WTC11 (cell line): ENCODE measurements at places on chromosomes 3 and 15. TPM values are rescaled to one million over a fixed set of nuclear protein-coding genes. Genes with fewer than 3 reads are reported as not detected.

DNA sequence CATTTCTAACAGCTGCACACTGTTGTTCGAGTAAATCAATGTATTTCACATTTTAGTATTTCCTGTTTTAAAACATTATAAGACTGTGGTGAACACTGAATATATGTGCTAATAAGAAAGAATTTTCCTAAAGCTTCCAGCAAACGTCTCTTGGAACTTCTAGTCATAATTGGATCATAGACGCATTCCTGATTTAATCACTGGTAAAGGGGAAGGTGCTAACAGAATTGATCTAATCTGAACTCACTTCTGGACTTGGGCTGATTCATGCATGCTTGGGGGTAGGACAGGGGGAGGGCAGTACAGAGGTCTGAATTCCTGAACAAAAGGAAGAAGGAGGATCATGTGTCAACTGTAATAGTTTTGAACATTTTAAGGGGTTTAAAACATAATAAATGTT lies 7.3 kb upstream of the LEKR1 start:
- no peaks in the 10 kb centered on the region for H3K36me3 ChIP-seq
- no peak for DNase-seq
- H3K27ac ChIP-seq, result no peak overlapping the region
- H3K4me1 ChIP-seq, result peaks cover 25% of the 10 kb centered on the region
- peaks cover 71% of the 10 kb centered on the region for H3K27me3 ChIP-seq

- H3K36me3 ChIP-seq, result no peaks in the 10 kb centered on the region
- H3K4me1 ChIP-seq, result peaks cover 40% of the 10 kb centered on the region
- H3K27ac ChIP-seq, result no peak overlapping the region
Measured at GRCh38 chr15:41792000-41792637, 17.8 kb downstream of the MAPKBP1 start.

DNA sequence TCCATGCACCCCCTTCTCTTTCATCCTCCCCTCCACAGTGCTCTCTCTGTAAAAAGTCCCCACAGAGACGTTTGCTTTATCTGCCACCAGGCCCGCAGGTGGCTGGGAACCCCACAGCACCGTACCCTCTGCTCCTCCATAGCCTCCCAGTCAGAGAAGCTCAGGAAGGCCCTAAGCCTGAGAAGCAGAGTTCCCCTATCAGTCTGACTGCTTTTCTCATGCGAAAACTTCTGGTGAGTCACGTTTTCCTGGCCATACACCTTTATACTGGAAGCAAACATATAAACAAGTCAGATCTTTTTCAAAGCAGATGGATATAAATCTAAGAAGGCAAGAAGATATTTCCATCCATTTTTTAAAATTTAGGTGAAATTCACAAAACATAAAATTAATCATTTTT lies 51.5 kb upstream of the MEF2A start:
- H3K4me3 ChIP-seq, result no peak overlapping the region
- H3K4me1 ChIP-seq, result peaks cover 8% of the 10 kb centered on the region
- H3K27ac ChIP-seq, result 0 out of 2 replicates have a peak overlapping the region, but pooled peaks have one; percentile 30
- DNase-seq, result no peak

- no peak overlapping the region for H3K27ac ChIP-seq
- H3K4me3 ChIP-seq, result no peak overlapping the region
- DNase-seq, result no peak
- H3K36me3 ChIP-seq, result no peaks in the 10 kb centered on the region
- no peaks in the 10 kb centered on the region for H3K27me3 ChIP-seq
Measured at GRCh38 chr3:56980243-56980642, 80.2 kb upstream of the SPATA12 start.

- no peak overlapping the region for H3K27ac ChIP-seq
- H3K4me3 ChIP-seq, result no peak overlapping the region
- H3K4me1 ChIP-seq, result no peaks in the 10 kb centered on the region
- no peaks in the 10 kb centered on the region for H3K36me3 ChIP-seq
- no peak for DNase-seq
- peaks cover 4% of the 10 kb centered on the region; the same call in 1 of the 2 replicates for H3K27me3 ChIP-seq
Measured at GRCh38 chr3:119759962-119760361, 21.9 kb upstream of the NR1I2 start.

GRCh38 chr15:76193934-76194333 lies 117.3 kb downstream of the ETFA start:
- DNase-seq, result no peak
- H3K4me1 ChIP-seq, result peaks cover 16% of the 10 kb centered on the region
- no peaks in the 10 kb centered on the region for H3K36me3 ChIP-seq
- no peak overlapping the region for H3K4me3 ChIP-seq

GRCh38 chr3:144104186-144104585 lies 132.6 kb downstream of the DIPK2A start:
- peaks cover 8% of the 10 kb centered on the region for H3K36me3 ChIP-seq
- no peaks in the 10 kb centered on the region for H3K27me3 ChIP-seq
- H3K4me3 ChIP-seq, result no peak overlapping the region
- no peak for DNase-seq
- no peak overlapping the region for H3K27ac ChIP-seq
- H3K4me1 ChIP-seq, result peaks cover 23% of the 10 kb centered on the region

GRCh38 chr3:114644367-114644766 lies 350.5 kb downstream of the TIGIT start:
- DNase-seq, result no peak
- H3K27ac ChIP-seq, result no peak overlapping the region
- no peak overlapping the region for H3K4me3 ChIP-seq
- peaks cover 16% of the 10 kb centered on the region for H3K4me1 ChIP-seq
- no peaks in the 10 kb centered on the region for H3K27me3 ChIP-seq
- no peaks in the 10 kb centered on the region for H3K36me3 ChIP-seq

GRCh38 chr3:167861649-167862048 lies 126.1 kb downstream of the SERPINI1 start:
- no peak overlapping the region for H3K27ac ChIP-seq
- H3K4me1 ChIP-seq, result peaks cover 11% of the 10 kb centered on the region
- no peak for DNase-seq
- no peak overlapping the region for H3K4me3 ChIP-seq
- no peaks in the 10 kb centered on the region for H3K36me3 ChIP-seq

DNA sequence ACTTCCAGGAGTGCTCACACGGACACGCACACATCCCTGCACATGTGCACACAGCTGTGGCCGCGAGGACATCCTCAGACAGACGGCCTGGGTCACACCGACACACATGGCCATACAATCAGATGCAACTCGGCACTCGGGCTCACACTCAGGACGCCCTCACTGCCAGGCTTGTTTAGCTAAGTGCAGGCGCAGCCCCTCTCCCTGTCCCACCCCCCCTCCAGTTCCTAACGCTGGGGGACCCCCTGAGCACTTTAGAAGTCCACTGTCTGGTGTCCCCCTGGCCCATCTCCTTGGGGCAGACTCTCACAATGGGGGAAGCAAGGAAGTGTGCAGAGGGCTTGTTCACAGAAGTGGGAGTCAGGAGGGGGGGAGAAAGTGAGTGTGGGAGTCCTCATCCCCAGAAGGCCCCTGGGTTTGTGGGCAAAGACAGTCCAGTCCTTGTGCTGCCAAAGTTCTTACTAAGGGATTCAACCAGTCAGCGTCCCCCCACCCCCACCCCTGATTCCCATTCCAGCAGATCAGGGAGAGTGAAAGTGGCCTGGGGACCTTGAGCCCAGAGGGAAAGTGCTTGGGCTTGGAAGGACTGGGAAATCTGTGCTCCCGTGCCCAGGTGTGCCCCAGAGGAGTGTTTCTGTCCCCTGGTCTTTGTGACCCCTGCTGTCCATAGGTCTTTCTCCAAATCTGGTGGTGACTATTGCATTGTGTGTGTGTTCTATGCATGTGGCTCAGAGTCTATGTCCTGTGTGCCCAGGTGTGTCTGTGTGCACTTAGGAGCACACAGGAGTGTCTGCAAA lies 767 bp upstream of the GATA2 start:
- H3K4me1 ChIP-seq, result peaks cover 40% of the 10 kb centered on the region
- DNase-seq, result no peak

- no peak overlapping the region for H3K4me3 ChIP-seq
- H3K4me1 ChIP-seq, result peaks cover 3% of the 10 kb centered on the region
- H3K36me3 ChIP-seq, result no peaks in the 10 kb centered on the region
- no peaks in the 10 kb centered on the region for H3K27me3 ChIP-seq
Measured at GRCh38 chr3:64956711-64957325, 269.0 kb upstream of the ADAMTS9 start.

DNA sequence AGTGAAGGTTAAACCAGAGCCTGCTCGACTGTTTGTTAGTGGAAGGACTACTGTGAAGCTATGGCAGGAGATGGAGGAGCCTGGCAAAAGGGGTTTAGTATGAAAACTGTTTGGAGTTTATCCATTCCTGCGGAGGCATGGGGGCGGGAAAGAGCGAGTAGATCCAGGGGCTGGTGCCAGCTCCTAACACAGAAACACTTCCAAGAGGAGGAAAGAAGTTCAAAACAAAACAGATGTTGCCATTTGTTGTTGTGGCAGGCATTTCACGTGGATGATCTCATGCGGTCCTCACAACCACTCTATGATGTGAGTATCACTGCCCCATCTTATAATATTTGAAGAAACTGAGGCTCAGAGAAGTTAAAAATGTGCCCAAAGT lies 30.7 kb upstream of the KY start:
- H3K4me1 ChIP-seq, result peaks cover 7% of the 10 kb centered on the region
- H3K36me3 ChIP-seq, result no peaks in the 10 kb centered on the region
- H3K27ac ChIP-seq, result no peak overlapping the region

DNA sequence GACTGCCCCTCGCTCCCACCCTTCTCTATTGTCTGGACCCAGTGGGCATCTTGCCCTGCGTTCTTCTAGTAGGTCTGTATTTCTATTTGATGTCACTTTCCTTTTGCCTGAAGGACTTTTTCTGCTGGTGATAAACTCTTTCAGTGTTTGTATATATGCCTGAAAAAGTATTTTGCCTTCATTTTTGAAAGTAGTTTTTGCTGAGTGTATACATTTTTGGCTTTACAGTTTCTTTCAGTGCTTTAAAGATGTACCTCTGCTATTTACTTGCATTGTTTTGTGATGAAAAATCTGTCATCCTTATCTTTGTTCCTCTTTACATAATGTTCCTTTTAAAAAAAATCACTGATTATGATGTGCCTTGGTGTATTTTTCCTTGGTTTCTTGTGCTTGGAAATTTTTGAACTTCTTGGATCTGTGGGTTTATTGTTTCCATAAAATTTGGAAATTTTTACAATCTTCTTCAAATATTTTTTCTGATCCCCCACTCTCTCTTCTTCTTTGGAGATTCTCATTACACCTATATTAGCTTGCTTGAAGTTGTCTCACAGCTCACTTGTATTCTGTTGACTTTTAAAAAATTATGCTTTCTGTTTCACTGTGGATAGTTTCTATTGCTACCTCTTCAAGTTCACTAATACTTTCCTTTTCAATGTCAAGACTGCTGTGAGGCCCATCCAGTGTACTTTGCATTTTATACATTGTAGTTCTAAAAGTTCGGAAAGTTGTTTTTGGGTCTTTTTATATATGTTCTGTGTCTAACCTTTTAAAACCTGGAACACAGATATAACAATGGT lies 67.8 kb downstream of the RGMA start:
- no peak overlapping the region for H3K27ac ChIP-seq
- no peak for DNase-seq
- no peak overlapping the region for H3K4me3 ChIP-seq

DNA sequence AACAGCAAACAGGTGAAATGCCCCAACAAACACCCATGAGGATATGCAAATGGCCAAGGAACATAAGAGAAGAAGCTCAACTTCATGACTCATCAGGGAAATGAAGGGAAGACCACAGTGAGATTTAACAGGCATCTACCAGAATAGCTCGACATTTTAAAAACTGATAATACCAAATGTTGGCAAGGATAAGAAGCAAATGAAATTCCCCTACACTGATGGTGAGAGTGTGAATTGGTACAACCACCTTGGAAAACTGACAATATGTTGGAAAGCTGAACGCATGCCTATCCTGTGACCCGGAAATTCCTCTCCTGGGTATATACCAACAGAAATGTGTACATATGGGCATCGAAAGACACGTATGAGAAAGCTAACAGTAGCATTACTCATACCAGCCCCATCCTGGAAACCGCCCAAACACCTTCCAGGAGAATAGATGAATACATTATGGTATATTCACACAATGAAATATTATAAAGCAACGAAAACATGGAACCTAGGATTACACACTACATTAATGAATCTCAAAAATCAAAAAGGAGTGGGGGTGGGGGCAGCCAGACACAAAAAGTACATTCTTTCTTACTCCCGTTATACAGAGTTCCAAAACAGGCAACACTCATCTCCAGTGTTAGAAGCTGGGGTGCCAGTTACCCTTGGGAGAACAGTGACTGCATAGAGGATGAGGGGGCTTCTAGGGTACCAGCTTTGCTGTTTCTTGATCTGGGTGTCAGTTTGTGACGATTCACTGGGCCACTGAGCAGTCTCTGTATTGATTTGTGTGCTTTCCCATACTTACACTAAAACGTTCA lies 16.9 kb downstream of the RFTN1 start:
- no peak overlapping the region for H3K27ac ChIP-seq
- DNase-seq, result no peak
- H3K27me3 ChIP-seq, result peaks cover 26% of the 10 kb centered on the region
- H3K36me3 ChIP-seq, result 0 out of 2 replicates have a peak, but pooled peaks cover 2% of the 10 kb centered on the region
- H3K4me3 ChIP-seq, result no peak overlapping the region

- DNase-seq, result no peak
- no peak overlapping the region; the same call in 1 of the 2 replicates for H3K27ac ChIP-seq
- H3K4me1 ChIP-seq, result no peaks in the 10 kb centered on the region
- H3K4me3 ChIP-seq, result no peak overlapping the region
- no peaks in the 10 kb centered on the region for H3K27me3 ChIP-seq
- H3K36me3 ChIP-seq, result peaks cover 6% of the 10 kb centered on the region
Measured at GRCh38 chr3:69214241-69214640, 91.8 kb upstream of the LMOD3 start.

DNA sequence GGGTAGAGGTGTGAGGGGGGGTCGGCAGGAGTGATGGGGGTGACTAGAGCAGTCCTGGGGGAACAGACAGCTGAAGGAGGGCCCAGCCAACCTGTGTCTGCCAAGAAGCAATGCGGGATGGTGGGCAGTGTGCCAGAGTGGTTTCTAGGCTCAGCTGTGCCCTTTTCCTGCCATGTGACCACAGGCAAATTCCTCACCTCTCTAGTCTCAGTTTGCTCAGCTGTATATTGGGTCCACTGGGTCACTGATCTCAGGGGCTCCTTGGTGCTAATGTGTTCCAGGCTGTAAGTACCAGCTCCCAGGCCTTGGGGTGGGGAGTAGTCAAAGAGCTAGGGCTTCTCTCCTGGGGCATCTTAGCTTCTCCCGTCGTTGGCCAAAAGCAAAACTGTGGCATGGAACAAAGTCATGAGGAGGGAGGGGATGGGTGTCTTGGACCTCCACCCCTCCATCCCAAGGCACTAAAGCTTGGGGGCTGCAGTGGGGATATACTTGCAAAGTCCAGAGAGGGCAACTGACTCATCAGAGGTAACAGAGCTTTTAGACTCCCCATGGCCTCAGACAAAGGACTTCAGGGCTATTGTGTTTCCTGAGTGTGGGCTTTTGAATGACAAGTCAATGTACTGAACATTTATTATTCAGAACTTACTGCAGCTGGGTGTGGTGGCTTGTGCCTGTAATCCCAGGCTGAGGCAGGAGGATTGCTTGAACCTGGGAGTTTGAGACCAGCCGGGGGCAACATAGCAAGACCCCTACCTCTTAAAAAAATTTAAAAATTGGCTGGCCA lies 20.9 kb downstream of the SMAD6 start:
- H3K27me3 ChIP-seq, result no peaks in the 10 kb centered on the region
- no peak overlapping the region for H3K4me3 ChIP-seq
- DNase-seq, result no peak
- no peaks in the 10 kb centered on the region; the same call in 1 of the 2 replicates for H3K36me3 ChIP-seq

The CASR gene
- 0.16 to 0.24 TPM (median 0.21 TPM) in 3 replicates for total RNA-seq

The AQP9 gene
- total RNA-seq, result 0.07 to 0.14 TPM in 2 of 3 replicates, not detected in the other

The PARP15 gene
- total RNA-seq, result 0.15 to 0.39 TPM (median 0.37 TPM) in 3 replicates

The LPP gene
- total RNA-seq, result 49.2 to 55.6 TPM (median 49.6 TPM) in 3 replicates

The PRR20G gene
- total RNA-seq, result 0.18 TPM in 1 of 3 replicates, not detected in the others

The GOLGA8R gene
- total RNA-seq, result 0.23 to 0.50 TPM (median 0.50 TPM) in 3 replicates

The BOC gene
- 6.6 to 8.0 TPM (median 7.2 TPM) in 3 replicates for total RNA-seq

The NDN gene
- 40.0 to 49.7 TPM (median 45.1 TPM) in 3 replicates for total RNA-seq

The SELENOK gene
- total RNA-seq, result 32.7 to 38.7 TPM (median 34.4 TPM) in 3 replicates

The DPPA4 gene
- 774 to 901 TPM (median 898 TPM) in 3 replicates for total RNA-seq

The SLC24A5 gene
- not detected in 3 replicates for total RNA-seq

The CPEB1 gene
- total RNA-seq, result 2.5 to 3.9 TPM (median 3.2 TPM) in 3 replicates
